DMS79 (cell line): ENCODE measurements at places on chromosomes 11 and 22.

- no peak for DNase-seq
Observed at GRCh38 chr11:12684816-12685215, 10.6 kb downstream of the TEAD1 start.

- no peak for DNase-seq
Observed at GRCh38 chr11:35035894-35036408, 103.0 kb upstream of the CD44 start.

GRCh38 chr11:94866936-94867795, 99.0 kb downstream of the AMOTL1 start:
- DNase-seq = no peak

DNA sequence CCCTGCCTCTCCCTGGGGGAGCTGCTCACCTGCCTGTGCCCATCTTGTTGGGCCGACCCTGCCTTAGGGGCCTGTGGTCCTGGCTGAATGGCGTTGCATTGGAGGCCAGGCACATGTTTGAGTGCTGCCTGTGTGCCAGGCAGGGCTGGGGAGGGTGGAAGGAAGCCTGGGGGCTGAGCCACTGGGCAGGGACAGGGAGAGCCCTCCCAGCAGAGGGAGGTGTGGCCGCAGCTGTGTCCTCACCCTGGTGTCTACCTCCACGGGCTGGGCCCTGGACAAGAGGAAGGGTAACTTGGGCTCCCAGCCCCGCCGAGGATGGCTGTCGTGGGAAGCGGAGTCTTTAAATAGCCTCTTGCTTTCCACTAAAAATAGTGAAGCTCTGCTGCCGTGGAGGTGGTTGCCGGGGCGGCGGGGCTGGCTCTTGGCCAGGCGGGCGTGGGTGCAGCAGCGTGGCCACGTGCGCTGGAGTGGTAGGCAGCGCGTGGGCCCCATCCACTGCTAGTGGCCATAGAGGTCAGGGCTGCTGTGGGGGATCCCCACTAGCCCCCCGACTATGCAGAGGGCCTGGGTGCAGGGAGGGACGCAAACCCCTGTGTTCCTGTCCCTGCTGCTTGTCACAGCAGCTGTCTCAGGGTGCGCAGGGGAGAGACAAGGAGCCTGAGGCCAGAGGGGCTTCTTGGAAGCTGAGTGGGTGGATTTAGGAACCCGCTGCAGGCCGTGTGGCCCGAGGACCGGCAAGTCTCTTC, 6.2 kb downstream of the ZDHHC8 start:
- DNase-seq = no peak

GRCh38 chr22:34801221-34801620, 264.7 kb upstream of the ISX start:
- DNase-seq = no peak

DNA sequence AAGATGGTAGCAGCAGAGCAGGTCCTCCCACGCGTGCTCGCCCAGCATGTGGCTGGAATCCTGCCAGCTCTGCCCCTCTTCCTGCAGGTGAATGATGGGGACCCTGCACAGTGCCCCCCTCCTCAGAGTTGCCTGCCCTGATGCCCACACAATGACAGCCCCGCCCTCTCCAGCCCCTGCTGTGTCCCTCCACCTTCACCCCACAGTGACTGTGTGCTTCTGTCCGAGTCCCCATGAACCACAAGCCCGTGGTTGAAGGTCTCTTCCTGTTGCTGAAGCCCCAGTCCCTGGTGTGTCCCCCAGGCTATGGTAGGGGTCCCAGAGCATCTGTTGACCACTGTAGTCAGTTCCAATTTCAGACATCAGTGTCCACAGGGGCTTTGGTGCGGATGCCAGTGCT, 71.0 kb downstream of the BRD1 start:
- DNase-seq = no peak

DNA sequence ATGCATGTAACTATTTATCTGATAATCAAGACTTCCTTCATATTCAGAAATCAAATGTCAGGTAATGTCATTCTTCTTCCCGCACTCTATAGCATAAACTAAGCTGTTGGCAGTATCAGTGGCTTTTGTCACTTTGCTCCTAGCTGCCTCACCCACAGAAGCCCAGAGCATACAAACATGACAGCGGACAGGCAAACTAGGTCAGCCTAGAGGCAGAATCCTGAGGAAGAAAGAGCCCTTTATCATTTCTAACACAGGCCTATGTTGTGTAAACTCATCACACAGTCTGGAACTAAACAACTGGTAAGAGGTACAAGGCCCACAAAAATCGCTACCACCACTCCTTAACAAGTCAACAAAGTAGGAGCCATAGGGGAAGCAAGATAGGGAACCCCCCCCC, 21.0 kb downstream of the GUCY1A2 start:
- DNase-seq = no peak

- no peak for DNase-seq
Observed at GRCh38 chr11:80898910-80899309, 1458.1 kb upstream of the TENM4 start.

- no peak for DNase-seq
Observed at GRCh38 chr22:25759825-25760231, 17.8 kb downstream of the MYO18B start.

GRCh38 chr22:24049211-24049610, 38.1 kb downstream of the CABIN1 start:
- no peak for DNase-seq

DNA sequence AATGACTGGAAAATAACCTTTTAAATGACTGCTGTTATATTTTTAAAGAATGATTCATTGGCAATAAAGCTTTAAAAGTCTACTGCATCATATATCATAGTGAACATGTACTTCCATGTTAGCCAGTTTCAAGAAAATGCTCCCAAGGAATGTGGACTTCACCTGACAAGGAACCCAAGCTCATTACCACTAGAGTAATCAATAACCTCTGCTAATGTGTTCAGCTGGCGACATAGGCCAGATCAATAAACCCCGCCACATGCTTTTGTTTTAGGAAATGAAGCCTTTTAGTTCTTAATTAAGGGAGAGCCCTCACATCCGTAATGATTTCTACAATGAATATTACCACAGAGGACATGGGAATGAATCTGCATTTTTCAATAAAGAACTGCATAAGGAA, 1219.9 kb upstream of the CNTN5 start:
- no peak for DNase-seq

DNA sequence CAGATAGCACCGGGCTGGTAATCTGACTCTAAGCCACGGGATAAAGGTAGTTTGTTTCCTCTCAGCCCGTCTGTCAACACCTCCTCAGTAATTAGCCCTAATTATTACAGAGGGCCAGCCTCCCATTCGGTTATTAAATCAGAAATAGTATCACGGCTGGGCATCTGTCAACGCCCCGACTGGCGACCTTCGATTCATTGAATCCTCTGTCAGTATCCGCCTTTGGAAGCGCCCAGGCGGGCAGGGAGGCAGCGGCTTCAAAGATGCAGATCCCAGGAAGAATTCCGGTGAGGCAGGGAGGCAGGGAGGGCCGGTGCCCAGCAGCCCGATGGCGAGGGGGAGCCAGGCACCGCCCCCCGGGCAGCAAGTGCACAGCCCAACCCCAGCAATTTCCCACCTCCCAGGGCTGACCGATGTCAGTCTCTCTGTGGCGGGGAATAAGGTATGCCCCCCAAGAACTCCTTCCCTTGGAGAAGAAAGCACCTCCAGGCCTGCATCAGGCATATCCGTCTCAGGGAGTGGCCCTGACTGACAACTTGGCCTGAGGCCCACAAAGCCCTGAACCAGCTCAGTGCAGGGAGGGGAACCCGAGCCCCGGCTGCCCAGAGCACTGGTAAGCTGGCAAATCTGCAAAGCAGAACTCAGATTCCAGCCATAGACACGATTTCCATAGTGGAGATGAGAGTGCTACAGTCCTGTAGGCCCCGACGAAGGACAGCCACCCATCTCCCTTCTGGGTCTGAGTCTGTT, 11.4 kb downstream of the GNB1L start:
- no peak for DNase-seq

GRCh38 chr11:48123934-48124755, 92.5 kb upstream of the OR4B1 start:
- no peak for DNase-seq

- no peak for DNase-seq
Observed at GRCh38 chr11:100833276-100833675, 146.2 kb downstream of the ARHGAP42 start.

DNA sequence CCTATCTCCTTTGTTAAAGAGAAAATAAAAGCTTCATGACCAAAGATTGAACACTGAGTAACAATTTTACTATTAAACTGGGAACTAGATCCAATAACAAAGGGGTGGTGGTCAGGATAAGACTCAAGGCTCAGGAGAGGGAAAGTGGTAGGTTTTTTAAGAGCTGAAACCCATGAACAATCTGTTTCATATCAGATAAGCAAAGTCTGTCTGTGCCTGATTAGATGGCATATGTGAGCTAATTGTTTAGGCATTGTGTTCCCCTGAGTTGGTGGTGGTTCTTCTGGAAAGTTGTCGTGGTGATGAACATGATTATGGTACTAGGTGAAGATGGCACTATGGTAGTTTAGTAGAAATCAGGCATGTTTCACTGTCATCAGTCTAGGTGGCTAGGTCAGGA, 24.4 kb downstream of the USP47 start:
- DNase-seq = no peak

DNA sequence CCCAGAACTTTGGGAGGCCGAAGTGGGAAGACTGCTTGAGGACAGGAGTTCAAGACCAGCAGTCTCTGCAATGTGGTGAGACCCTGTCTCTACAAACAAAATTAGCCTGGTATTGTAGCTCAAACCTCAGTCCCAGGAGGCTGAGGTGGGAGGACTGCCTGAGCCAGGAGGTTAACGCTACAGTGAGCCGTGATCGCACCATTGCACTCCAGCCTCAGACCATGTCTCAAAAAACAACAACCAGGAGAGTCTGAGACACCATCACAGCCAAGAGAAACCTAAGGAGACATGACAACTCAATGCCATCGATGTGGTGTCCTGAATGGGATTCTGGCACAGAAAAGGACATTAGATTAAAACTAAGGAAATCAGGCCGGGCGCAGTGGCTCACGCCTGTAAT, 28.3 kb upstream of the KDM2A start:
- no peak for DNase-seq

DNA sequence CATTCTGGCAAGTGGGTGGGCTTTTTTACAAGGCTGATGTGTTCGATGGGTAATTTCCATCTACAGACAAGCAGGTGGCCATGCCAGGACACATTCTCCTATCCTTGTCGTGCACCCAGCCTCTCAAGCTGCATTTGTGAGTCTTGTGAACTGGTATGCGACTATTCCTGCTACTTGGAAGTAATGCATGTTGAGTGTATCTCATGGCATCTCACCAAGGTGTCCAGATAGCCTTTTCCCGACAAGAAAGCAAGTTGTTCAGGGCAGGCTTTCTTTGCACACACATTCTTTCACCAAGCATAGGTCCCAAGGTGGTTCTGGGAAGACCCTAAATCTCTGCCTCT, 18.8 kb upstream of the SYT13 start:
- no peak for DNase-seq

DNA sequence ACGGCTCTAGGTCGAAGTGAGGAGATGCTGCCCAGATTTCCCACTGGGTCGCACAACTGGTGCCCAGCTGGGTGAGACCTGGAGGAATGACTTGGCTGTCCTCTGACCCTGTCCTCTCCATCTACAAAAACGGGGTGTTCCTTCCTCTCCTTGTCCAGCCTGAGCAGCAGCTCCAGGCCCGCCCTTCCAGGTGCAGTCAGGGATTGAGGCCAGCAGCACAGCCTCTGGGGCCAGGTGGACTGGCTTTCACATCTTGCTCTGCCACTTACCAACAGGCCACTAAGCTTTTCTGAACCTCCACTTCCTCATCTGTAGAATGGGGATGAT, 91.7 kb upstream of the LMO1 start:
- no peak for DNase-seq

DNA sequence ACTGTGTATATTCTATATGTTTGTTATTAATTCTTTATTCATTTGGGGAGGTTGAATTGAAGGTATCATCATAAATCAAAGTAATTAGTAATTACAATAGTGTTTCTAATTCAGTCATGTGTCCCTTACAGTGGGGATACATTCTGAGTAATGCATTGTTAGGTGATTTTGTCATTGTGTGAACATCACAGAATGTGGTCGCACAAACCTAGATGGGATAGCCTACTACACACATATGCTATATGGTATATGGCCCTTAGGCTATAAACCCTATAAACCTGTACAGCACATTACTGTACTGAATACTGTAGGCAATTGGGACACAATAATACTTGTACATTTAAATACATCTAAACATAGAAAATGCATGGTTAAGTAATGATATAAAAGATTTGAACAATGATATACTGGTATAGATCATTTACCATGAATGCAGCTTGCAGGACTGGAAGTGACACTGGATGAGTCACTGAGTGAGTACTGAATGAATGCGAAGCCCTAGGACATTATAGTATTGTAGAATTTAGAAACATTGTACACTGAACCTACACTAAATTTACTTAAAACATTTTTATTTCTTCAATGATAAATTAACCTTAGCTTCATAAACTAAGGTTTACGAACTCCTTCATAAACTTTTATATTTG, 936.2 kb upstream of the CHORDC1 start:
- DNase-seq = no peak

DNA sequence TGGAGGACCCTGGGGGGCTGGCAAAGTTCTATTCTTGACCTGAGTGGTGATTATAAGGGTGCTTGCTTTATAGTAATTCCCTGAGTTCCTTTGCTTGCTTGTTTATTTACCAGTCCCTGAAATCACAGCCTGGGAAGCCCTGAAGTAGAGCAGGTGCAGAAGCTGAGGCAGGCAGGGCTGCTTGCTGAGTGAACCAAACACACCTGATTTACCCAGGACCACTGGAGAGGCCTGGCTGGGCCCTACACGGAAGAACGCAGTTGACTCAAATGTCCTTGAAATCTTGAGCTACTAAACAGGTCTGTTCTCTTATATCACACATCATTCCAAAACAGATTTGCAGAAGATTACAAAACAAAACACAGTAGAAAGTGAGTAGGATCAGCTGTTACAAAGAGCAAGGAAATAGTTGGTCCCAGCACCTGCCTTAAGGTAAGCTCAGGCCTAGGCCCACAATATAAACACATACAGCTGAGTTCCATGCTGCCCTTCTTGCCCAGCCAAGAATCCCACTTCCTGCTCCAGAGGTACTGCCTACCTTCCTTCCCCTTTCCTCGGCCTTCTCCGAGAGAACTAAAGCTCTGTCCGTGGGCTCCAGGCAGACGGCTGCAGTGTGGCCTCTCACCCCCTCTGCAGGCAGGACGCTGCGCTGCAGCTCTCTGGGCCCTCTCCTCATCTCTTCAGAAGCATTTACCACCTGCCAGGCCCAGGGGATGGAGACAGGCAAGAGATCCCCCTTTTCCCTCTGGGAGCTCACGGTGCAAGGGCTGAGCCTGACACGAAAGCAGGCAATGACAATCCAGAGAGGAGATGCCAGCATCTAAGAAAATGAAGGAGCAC, 46.1 kb upstream of the SCUBE2 start:
- DNase-seq = peak; percentile 85

- no peak for DNase-seq
Observed at GRCh38 chr11:134741453-134742223, 329.6 kb upstream of the B3GAT1 start.
